ENCODE measurements at places on chromosomes 3 and 15.

DNA sequence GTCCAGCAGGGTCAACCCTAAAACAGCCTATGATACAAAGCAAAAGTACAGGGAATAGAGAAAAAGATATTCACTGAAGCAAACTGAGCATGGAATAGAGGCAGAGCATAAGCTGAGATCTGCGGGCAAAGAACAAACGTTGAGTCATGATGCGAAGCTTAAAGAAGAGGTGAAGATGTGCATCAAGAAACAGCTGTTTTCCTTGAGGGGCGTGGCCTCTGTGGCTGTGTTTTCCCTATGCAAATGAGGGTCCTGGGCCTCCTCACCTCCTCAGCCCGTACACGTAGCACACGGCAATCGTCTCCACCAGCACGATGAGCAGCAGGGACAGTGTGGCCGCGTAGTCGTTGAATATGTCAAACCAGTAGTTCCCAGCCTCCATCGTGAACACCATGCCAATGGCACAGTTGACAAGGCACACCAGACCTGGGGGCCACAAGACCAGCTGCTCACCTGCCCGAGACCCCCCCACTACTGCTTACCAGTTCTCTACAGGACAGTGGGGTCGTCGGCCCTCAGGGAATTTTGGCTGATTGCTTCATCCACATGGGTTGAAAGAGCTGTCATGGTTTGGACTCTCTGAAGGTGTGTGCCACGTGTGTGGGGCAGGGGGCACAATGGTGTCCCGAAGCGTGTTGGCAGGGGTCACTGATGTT is 33.6 kb downstream of the SLC6A20 start:
- no peak for DNase-seq

- no peak for DNase-seq
Observed at GRCh38 chr3:39454591-39455217, 12.8 kb upstream of the MOBP start.

GRCh38 chr15:43913026-43913780 is 86.4 kb downstream of the WDR76 start:
- no peak for DNase-seq

DNA sequence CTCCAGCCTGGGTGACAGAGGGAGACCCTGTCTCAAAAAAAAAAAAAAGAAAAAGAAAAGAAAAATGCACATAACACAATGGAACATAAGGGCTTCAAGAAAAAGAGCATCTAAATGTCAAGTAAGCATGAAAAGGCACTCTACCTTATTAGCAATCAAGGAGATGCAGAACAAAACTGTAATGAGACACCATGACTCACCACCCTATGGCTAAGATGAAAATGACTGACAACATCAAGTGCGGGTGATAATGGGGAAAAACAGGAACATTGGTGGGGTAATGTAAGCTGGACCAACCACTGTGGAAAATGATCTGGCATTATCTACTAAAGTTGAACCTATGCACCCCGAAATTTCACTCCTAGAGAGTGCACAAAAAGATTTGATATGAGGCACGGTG is 19.6 kb upstream of the NSMCE3 start:
- no peak for DNase-seq

GRCh38 chr3:15804553-15805095 is 6.8 kb upstream of the ANKRD28 start:
- no peak for DNase-seq

DNA sequence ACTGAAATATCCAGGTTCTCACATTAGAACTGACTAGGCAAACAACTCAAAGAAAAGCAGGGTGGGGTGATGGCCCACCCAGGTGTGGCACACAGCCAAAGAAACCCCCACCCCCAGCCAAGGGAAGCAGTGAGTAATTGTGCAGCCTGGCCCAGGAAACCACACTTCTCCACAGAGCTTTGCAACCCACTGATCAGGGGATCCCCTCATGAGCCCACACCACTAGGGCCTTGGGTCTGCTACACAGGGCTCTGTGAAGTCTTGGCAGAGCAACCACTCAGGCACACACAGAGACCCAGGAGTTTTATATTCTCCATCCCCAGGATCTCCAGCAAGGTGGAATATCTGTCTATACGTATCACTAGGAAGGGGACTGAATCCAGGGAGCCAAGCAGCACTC is 22.2 kb upstream of the TRIM42 start:
- DNase-seq, result no peak

DNA sequence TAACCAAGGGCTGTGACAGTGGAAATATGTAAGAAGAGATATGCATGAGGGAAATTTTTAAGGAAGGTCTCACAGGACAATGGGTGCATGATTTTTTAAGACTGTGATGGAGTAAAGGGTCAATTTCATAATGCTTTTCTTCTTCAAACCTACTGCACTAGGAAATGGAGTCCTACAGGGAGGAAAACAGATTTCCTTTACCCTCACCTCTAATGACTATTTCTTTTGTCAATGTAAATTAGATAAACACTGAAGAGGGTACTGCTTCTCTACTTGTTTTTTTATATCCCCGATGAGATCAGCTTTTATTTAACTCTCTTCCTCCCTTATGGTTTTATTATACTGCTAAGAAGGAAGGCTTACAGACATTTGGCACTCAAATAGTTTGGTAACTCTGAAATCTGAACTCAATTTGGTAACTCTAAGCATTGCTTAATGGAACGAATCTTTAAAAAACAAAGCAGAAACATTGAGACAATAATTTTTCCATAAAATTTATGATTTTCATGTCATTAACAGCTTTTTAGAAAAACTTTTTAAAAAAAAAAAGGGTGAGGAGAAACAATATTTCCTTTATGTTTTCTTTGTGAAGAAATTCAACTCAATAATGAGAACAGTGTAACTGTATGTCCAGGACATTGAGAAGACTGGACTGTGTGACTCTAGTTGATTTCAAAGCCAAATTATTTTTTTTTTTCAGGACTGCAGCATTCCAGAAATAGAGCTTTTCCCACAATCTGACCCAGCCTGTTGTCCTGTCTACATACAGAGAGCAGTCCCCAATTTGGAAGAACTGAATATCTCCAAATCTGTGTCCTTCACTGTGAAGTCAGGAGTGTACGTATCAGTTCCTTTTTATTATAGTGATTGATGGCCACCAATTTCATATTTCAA is 64.4 kb downstream of the CRYBG3 start:
- DNase-seq, result no peak

DNA sequence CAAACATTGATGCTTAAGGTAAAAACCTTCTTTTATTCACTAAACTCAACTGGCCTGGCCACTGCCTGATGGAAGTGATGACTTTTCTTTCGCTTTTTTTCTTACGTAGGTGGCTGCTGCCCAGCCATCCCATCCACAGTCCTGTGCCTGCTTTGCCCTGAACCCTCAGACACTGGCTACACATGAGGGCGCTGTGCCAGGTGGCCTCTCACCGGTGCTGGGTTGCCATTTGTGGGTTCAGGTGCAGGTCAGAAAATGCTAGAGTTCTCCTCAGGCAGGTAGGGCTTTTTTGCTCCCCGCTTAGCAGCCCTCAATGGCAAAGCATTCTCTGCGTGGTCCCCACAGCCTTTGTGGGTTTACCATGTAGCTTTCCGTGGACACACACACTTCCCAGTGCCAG is 88.3 kb upstream of the PRR23E start:
- no peak for DNase-seq

DNA sequence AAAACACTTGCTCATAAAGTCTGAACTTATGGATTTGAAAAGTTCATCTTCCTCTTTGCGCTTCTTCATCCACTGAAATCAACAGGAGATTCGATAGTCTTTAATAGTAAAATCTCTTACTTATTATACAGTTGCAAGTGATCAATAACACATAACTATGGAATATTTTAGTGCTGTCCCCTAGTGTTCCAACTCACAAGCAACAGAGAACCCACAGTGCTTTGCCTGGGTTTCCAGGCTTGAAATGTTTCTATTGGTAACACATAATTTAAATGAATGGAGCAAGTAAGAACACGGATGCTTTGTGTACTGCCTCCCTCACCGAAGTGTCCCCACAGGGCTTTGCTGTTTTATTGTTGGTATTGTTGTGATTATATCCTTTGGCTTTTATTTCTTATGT is 93.5 kb downstream of the WDR72 start:
- no peak for DNase-seq

DNA sequence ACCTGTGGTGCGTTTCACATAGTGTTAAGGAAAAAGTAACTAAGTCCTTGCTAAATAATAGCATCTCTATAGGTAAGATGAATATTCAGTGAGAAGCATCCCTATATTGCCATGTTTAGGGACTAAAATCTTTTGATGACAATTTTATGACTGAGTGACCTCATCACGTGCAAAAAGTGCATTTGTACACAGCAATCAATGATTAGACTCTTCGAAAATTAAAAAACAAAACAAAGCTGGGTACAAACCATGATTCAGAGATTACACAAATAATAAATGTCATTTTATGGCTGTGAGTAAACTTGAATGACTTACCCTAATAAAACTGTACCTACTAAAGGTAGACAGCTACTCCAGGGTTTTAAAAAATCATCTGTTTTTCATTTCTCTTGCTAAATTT is 505.3 kb downstream of the FOXP1 start:
- no peak for DNase-seq

DNA sequence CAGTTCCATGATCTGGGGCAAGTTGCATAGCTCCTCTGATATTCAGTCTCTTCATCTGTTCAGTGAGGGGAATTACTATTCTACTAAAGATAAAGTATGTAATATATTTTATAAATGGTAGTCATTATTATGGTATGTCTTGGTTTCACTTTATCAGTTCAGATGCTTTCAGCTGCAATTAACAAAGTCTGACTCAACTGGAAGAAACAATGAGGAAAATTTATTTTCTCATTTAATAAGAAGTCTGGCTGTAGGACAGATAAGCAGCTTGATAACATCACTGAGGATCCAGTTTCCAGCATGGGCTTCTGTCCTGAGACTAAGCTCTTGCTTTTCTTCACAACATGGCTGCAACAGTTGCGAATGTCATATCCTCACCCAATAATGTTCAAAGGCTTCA is 354.3 kb upstream of the TRIM42 start:
- DNase-seq, result no peak

- DNase-seq, result peak; percentile 88
Observed at GRCh38 chr15:63191895-63192618, 2.7 kb downstream of the RAB8B start.

GRCh38 chr3:56055546-56055945 is 412.7 kb downstream of the ERC2 start:
- DNase-seq, result no peak

GRCh38 chr3:29585368-29585767 is 304.5 kb downstream of the RBMS3 start:
- no peak for DNase-seq

GRCh38 chr3:37502621-37503020 is 328.2 kb upstream of the LRRFIP2 start:
- DNase-seq, result no peak

- DNase-seq, result no peak
Observed at GRCh38 chr3:14358426-14359211, 43.8 kb upstream of the SLC6A6 start.

DNA sequence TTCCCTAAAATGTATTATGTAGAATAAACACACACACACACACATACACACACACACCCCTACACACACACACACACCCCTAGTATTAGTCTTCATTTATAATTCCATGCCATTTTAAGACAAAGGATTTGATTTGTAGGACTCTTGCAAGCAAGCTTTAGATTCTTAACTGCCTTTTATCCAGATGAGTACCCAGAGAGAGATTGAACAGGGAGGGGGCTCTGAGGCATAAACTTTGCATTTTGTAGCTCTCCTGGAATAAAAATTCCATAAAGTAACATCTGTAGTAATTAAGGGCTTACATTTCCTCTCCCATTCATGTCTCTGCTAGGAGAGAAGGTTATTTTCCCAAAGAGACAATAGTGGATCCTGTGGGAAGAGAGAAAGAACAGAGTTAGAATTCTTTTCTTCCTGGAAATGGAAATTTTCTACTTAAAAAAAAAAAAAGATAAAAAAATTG is 479.4 kb downstream of the RBMS3 start:
- no peak for DNase-seq

DNA sequence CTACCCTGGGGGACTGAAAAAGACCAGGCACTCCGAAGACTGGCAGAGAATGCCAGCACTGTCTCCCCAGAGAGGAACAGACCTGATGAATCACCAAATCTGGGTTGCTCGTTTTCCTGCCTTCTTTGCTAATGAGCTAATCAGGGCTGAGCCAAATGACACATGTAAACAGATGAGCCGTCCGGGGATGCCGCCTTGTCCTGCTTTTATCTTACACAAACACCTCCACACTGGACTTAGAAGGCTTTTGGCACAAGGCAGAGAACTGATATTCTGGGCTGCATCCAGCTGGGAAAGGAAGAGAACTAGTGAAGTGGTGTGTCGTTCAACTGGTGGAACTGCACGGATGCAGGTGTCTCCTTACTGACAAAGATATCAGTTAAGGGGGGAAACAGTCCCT is 88.1 kb downstream of the MECOM start:
- DNase-seq, result no peak

DNA sequence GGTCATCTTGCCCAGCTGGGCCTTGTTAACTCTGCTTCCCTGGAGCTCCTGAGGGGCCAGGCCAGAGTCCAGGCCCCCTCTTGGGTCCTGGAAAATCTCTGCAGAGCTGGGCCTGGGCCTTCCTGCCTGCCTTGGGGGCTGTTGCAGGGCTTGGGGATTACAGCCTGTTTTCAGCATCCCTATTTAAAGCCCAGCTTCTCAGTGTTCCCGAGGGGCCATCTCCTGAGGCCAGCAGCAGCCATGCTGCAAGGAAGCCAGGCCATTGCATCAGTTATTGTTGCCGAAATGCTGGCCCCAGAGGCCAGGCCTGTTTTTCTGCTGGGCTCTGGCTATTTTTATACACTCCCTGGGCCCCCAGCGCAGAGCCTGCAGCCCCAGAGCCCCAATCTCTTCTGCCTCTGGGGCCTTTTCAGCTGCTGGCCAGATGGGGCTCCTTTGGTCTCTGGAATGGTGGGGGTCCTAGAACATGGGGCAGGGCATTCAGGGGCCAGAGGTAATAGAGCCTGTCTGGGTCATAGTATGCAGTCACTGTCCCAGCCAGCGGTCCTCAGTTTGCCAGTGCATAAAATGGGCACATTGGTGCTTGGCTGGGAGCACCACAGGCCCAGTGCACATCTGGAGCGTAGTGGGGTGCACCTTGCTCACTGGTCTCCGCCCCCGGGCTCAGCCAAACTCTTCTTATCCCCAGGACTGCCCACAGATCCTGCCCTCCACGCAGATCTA is 28.5 kb downstream of the PLXNA1 start:
- DNase-seq, result no peak

DNA sequence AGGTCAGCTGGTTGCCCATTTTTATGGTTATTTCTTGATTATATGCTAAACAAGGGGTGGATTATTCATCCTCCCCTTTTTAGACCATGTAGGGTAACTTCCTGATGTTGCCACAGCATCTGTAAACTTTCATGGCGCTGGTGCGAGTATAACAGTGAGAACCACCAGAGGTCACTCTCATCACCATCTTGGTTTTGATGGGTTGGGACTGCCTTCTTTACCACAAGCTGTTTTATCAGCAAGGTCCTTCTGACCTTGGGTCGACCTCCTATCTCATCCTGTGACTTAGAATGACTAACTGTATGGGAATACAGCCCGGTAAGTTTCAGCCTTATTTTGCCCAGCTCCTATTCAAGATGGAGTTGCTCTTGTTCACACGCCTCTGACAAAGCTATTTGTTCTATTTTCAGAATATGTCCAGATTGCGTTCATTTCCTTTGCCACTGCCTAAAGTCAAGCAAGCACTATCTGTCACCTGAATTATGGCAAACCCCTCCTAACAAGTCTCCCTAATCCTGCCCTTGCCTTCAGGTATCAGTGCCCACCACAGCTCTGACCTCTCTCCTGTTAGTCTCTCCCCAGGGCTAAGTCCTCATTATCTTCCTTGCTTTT is 308.5 kb downstream of the ROBO2 start:
- no peak for DNase-seq

GRCh38 chr3:113194823-113195401 is 16.4 kb upstream of the BOC start:
- no peak for DNase-seq

All from CD4-positive, alpha-beta T cell treated with Interleukin-1 beta for 1 hour (primary cell).